ENCODE measurements at places on chromosomes 3 and 15.

DNA sequence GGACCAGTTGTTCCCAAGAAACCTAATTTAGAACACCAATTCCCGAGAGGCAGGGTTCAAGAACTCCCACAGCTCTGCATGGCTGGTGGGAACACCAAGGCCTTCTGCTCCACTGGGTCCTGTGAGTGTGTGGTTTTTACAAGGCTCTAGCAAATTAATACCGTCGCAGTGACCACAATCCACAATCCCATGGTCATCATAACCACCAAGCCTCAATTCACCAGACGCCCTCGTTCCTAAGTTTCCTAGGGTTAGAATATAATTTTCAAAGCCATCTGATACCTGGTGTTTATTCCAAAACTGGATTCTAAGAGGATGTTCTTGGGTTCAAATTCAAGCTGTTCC, 114.9 kb upstream of the RPL32 start:
- no peak for DNase-seq

- peak; percentile 33 for DNase-seq
Measured at GRCh38 chr15:66078196-66078928, 175.2 kb downstream of the MEGF11 start.

GRCh38 chr15:63505842-63506222, 1.4 kb downstream of the USP3 start:
- no peak for DNase-seq

- DNase-seq: no peak
Measured at GRCh38 chr15:21262851-21263425, 177.4 kb downstream of the POTEB3 start.

- no peak for DNase-seq
Measured at GRCh38 chr3:183988216-183988790, 29.4 kb downstream of the ABCC5 start.

DNA sequence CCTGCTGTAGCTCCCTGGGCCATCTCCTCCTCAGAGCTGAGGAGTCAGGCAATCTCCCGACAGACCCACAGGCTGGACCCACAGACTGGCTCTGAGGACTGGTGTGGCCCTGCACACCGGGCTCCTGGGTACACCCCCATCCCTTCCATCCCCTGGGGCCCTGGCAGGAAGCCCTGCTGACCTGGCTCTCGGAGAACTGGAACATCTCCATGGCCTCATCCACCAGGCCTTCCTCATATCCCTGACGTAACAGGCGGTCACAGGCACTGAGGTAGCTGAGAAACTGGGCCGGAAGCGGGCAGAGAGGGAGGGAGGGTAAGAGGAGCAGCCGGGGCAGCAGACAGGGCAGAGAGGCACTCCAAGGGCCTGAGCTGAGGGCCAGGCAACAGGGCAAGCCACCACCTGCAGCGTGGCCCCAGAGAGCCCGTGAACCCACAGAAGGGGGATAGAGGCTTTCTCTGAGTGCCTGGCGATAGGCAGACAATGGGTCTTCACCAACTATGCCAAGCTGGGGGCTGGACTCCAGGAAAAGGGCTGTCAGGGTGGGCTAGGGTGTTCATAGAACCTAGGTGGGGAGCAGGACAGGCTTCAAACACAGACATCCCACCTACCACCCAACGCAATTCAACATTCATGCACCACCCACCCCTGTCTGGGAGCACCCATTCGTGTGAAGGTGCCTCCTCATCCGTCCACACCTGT, 17.9 kb downstream of the KBTBD13 start:
- no peak for DNase-seq

- DNase-seq: peak; percentile 13
Measured at GRCh38 chr15:31145271-31145911, 43.9 kb upstream of the TRPM1 start.

DNA sequence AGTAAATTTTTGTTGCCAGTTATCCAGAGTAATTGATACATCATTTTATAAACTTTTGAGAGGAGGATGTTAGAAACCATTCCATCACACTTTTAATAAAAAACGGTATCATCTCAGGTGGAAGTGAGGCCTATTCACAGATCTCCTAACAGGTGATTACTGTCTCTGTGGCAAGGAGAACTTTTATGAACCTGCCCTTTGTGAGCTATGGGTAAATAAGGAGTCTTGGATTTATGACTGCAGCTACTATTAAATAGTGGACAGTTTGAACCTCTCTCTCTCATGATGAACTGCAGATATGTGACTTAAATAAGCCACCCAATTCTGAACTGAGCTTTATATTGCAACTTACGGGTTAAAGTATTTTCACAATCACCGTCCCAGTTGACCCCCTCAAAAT, 45.7 kb downstream of the ZFAND6 start:
- DNase-seq: no peak

DNA sequence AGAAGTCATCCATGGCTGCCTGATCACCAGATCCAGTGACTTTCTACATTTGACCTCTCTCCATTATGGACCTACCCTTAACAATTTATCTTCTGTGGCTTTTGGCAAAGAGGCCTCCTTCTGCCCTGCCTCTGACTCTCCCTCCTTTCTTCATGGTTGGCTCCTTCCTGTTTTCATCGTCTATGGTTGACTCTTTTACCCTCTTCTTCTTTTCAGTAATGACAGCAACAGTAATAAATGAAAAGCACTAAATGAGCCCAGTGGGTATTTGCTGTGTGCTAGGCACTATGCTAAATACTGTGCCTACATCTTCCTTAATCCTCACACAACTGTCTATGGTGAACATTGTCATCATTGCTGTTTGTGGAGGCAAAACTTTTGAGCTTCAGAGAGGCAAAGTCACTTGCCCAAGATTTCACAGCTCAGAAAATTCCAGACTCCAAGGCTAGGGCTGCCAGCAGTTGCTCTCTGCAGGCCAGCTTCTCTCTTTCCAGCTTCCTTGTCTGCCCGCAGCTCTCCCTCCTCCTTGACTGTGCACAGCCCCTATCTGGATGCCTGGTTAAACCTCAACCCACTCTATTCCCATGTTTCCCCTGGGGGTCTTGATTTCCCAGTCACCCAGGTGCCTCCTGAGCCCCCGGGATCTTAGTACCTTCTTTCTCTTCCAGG, 24.6 kb downstream of the ITPR1 start:
- no peak for DNase-seq

DNA sequence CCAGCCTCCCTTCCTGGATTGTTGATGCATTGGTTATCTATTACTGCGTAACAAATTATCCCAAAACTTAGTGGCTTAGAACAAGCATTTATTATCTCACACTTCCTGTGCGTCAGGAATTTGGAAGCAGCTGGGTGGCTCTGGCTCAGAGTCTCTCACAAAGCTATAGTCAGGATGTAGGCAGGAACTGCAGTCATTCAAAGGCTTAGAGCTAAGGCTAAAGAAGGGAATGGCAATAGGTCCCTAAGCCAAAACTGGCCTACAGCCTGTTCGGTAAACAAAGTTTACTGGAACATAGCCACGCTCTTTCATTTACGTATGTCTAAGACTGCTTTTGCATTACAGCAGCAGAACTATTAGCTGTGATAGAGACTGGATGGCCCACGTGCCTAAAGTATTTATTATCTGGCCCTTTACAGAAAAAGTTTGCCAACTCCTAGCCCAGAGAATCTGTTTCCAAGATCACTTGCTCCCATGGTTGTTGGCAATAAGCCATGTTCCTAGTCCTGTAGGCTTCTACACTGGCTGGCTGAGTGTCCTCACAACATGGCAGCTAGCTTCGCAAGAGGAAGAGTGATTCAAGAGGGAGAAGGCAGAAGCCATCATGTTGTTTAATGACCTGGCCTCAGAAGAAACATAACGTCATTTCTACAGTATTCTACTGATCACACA, 132.4 kb downstream of the SNRK start:
- no peak for DNase-seq

GRCh38 chr3:29514170-29514569, 233.3 kb downstream of the RBMS3 start:
- no peak for DNase-seq

- DNase-seq: no peak
Measured at GRCh38 chr3:66762916-66763693, 235.0 kb upstream of the KBTBD8 start.

- DNase-seq: no peak
Measured at GRCh38 chr3:37949866-37950265, 40.7 kb upstream of the VILL start.

GRCh38 chr15:25408428-25408827, 30.4 kb downstream of the UBE3A start:
- no peak for DNase-seq

GRCh38 chr3:177944228-177944661, 592.0 kb upstream of the KCNMB2 start:
- peak; percentile 31 for DNase-seq

GRCh38 chr3:113263020-113263419, 51.7 kb downstream of the BOC start:
- DNase-seq: no peak

- DNase-seq: no peak
Measured at GRCh38 chr15:43209059-43209824, 11.6 kb downstream of the EPB42 start.

DNA sequence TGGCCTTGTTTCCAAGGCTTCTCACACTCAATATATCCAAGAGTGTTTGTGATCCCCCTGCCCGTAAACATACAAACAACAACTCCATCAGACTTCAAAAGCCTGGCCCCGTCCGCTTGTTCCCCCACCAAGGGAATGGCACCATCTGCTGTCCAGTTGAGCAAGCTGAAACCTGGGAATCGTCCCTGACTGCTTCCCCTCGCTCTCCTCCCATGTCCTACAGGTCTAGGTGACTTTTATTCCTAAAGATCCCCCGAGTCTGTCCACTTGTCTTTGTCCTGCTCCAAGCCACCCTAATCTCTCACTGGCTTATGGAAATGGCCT, 27.9 kb upstream of the FAM174B start:
- peak; percentile 42 for DNase-seq

- no peak for DNase-seq
Measured at GRCh38 chr3:64814351-64814750, 126.6 kb upstream of the ADAMTS9 start.

DNA sequence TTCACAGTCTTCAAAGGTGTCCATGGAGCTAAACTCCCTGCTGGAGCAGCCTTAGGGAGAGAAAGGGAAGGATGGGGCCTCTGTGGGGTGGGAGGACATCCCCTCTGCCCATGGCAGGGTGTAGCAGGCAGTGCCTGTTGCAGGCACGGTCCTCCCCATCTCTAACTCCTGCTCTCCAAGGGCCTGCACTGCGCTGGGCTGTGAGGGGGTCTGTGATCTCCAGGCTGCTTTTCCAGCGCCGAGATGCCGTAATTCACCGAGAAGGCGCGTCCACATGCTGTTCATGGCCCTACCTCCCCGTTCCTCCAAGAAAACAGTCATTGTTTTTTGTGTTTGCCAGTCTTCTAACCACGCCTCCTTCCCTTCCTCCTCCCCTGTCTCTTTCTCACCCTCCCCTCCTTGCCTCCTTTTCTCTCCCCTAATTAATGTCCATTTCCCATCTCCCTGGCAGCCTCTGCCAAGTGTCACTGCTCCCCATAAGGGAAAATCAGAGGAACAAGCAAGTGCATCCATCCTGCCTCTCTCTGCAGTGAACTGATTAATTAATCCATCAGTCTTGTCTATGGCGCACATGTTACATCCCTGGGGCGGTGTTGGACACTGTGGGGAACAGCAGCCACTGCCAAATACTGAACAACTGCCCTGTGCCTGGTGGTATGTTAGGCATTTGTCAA, 17.7 kb upstream of the LAMP3 start:
- peak; percentile 56 for DNase-seq

DNA sequence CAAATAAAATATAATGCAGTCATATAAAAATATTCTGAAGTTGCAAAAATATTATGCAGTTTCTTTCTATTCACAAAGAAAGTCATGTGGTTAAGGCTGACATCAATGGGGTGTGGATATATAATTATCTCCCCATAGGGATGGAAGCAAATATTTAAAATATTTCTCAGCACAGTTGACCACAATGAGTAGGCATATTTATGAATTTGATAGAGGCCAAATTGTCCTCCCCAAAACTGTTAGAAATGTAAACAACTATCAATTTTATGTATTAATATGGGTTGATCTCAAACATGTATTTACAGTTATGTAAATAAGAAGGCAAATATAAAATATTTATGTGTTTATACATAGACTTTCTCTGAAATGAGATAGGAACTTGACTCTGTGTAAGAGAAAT, 246.0 kb upstream of the CBLB start:
- peak; percentile 11 for DNase-seq

- DNase-seq: no peak
Measured at GRCh38 chr3:114967168-114967567, 179.9 kb downstream of the ZBTB20 start.

GRCh38 chr3:48543271-48543866, 13.2 kb downstream of the PFKFB4 start:
- peak; percentile 57 for DNase-seq

DNA sequence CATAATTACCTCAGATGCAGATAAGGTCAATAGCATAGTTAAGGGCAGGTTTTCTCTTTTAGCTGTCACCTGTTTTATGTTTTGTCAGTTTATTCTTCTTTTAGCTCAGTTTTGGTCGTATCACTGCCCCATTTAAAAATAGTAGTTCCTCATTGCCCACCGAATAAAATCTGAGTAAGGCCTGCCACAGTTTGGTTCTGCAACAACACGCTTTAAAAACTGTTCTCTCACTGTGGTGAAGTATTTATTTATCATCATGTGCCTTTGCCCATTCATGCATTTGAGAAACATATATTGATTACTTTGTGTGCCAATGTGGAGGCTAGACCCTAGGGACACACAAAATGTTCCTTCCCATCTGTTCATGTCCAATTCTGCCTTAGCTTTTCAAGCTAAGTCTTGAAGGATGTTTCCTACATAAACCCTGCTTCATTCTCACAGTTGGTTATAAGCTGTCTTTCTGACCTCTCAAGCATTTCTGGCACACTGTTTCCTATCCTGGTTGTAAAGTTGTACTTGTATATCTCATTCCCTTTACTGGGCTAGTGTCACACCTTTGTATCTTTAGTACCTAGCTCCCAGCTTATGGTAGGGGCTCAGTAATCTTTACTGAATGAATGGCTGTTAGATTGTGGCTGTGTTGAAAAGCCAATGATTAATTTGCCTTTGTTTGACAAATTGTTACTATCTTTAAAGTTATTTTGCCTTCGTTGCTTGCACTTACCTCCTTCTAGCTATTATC, 23.9 kb downstream of the AKAP13 start:
- DNase-seq: peak; percentile 43

- no peak for DNase-seq
Measured at GRCh38 chr3:21621181-21621651, 129.8 kb downstream of the ZNF385D start.

All from NCI-H69 (cell line).